ENCODE measurements at places on chromosomes 11 and 22.

GRCh38 chr22:48331691-48332220 lies 1495.9 kb downstream of the BRD1 start:
- DNase-seq, result no peak

GRCh38 chr22:29339381-29340235 lies 24.1 kb upstream of the RASL10A start:
- DNase-seq, result peak; percentile 20

DNA sequence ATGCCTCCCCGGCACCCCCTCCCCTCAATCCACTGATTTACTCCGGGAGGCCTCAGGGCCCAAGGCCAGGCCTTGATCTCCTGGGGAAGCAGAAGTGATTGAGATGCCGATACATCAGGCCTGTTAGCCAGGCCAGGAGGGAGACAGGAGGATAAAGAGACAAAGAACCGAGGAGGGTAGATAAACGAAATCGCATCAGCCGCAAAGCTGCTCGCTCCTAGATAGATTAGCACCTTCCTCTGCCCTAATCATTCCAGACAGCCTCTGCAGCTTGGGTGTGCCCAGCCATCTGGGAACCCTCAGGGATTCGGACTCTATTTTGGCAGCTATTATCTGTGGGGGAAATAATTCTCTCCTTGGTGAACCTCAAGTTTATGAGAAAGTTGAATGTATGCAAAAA lies 121.2 kb downstream of the ABTB2 start:
- DNase-seq, result no peak

GRCh38 chr11:94802501-94802900 lies 34.3 kb downstream of the AMOTL1 start:
- no peak for DNase-seq

GRCh38 chr11:26088391-26088790 lies 243.5 kb upstream of the ANO3 start:
- peak; percentile 20 for DNase-seq

- no peak for DNase-seq
Observed at GRCh38 chr22:46744581-46744980, 6.5 kb upstream of the CERK start.

DNA sequence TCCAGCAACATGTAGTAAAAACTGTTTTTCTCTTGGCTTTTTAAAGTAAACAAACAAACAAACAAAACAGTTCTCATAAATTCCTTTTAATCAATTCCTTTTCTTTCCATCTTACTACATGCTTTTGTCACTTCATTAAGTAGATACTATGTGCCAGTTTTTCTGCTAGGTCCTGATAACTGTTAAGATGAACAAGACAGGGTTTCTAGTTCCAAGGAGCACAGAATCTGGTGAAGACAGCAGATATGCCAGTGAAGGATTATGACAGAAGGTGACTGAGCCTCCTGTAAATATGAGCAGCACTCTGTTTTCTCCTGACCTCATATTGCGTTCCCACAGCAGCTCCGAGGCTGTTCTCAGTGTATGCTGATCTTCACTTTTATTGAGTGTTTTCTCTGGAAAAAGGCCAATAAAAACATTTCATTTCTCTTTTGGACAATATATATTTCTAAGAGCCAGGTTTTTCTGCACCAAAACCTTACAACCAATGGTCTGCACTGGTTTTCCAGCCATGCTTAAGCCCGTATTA lies 45.8 kb downstream of the HEPHL1 start:
- DNase-seq, result no peak

GRCh38 chr11:8204596-8204995 lies 35.8 kb upstream of the RIC3 start:
- no peak for DNase-seq

DNA sequence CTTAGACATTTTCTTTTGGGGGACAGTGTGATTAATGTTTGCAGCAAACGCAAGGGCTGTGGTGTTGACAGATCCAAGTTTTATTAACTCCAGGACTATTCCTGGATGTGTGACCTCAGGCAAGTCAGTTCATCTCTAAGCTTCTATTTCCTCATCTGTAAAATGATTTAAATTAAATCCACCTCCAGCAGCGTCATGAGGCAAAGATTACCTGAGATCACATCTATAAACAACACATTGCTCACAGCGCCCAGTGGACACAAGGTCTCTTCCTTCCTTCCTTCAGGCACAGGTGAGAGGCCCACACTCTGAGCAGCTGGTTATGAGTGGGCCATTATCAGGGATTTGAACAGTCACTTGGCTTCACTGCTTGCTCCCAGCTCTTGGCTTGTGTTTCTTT lies 111.2 kb upstream of the RASSF10 start:
- peak; percentile 18 for DNase-seq

DNA sequence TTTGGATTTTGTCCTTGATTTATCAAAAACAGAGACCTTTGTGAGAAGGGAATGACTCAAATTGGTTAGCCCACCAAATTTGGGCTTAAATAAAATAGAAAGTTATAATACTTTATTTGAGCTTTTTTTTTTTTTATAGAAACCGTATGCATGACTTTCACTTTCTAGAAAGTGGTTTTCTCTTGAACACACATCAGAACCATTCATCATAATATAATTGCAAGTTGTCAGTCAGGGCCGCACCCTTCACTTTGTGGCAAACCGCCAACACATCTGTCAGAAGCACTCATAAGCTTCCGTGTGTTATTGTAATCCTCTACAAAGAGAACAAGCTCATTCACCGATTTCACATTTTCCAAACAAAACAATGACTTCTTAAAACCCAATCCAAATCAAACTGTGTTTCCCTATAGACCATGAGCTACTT lies 76.1 kb downstream of the SOX6 start:
- DNase-seq, result peak; percentile 52

DNA sequence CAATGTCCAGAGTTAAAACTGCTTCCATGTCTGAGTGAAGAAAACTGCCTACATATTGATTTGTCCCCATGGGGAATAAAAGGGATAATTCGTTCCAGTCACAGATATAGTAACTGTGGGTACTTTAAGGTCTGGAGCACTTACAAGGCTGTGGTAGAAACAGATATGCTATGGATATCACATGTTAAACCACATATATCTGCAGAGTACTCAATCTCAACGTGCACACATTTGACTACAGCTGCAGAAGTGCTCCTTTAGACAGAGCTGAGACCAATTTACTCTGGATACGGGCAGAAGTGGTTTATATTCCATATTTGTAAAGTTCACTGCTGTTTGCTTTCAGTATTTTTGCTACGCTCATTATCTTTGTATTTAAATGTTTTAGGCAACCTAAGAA lies 9.7 kb upstream of the MS4A2 start:
- no peak for DNase-seq

GRCh38 chr22:50173311-50173982 lies 2.9 kb downstream of the PANX2 start:
- DNase-seq, result no peak

DNA sequence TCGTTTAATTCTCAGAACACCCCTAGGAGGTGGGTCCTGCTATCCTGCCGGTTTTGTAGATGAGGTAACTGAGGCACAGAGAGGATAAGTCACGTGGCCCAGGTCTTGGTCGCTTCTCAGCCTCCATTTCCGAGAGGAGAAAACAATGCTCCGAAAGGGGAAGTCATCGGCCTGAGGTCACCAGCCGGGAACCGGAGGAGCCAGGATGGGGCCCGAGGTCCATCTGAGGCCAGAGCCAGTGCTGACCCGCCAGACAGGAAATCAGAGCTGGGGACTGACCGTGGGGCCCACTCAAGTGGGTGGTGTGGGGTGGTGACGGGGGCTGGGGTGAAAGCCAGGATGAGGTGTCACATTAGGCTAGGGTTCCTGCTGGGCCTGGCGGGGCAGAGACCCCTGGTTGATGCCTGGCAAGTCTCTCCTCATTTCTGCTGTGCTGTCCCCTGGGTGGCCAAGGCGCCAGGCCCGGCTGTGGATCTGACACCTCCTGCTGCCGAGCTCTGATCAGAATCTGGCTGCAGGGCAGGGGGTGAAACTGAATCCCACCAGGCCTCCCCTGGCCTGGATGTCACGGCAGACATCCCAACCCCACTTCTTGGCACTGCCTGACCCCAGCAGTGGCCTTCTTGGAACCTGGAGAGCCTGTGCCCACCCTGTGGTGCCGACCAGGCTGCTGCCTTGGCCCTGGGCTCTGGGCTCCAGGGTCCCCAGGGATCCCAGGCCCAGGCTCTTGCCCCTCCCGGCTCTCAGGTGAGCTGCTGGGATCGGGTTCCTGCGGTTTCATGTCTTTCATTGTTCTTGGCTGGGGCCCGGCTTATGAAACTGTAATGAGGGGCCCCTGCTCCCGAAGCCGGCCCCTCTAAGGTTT lies 12.0 kb downstream of the TRIOBP start:
- DNase-seq, result no peak

DNA sequence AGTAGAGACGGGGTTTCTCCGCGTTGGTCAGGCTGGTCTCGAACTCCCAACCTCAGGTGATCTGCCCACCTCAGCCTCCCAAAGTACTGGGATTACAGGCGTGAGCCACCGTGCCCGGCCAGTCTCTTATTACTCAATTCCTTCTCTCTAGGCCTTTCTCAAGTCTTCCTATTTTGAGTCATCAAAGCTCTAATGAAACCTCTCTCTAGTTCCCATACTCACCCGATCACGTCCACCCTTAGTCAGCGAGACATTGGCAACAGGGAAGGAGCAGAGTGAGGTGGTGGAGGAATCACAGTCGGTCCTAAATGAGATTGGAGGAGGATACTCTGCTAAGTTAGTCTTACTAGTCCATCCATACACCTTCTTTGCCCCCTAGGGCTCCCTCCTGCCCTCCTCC lies 5.0 kb downstream of the BSCL2 start:
- DNase-seq, result no peak

DNA sequence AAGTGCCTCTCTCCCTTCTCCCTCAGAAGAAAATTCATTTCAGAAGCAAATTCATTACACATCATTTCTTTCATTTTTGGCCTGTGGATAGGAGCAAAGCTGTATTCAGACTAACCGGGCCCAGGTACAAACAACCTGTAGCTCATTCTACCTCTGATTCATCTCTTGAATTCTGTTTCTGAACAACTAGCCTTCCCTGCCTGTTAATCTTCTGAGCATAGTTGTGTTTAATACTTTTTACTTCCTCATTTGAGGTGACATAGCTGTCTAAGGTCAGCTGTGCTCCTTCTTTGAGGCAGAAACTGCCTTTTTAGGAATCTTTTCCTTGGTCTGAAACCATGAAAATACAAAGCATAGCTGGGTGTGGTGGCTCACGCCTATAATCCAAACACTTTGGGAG lies 12.6 kb upstream of the IL18BP start:
- no peak for DNase-seq

DNA sequence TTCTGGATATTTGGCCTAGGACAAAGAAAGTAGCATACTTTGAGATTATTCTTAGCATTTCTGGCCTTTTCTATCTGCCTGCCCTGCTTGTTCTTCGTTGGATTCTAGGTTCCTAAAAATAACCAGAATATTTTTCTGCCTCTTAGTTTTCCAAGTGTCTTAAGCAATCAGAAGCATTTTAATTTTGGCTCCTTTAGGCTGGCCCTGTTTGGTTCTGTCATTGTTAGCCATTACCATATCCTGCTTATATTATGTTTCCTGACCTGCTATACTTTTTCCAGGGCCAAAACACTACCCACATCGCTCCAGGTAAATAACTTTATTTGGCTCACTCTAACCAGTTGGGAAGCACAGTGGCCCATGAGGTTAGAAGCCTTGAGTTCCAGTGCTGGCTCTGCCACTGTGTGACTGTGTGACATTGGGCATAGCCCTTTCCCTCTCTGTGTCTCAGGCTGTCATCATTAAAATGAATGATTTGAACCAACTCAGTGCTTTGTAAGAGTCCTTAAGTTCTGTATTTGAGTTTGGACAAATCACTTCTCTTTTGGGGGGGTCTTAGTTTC lies 91.1 kb downstream of the STIM1 start:
- DNase-seq, result no peak

- no peak for DNase-seq
Observed at GRCh38 chr22:33850724-33851123, 69.6 kb downstream of the LARGE1 start.

Data from epithelial cell of prostate (primary cell).